ENCODE measurements at places on chromosomes 5 and 9.
A peak's percentile ranks its signal among the peaks of the same experiment; 100 is the strongest.

DNA sequence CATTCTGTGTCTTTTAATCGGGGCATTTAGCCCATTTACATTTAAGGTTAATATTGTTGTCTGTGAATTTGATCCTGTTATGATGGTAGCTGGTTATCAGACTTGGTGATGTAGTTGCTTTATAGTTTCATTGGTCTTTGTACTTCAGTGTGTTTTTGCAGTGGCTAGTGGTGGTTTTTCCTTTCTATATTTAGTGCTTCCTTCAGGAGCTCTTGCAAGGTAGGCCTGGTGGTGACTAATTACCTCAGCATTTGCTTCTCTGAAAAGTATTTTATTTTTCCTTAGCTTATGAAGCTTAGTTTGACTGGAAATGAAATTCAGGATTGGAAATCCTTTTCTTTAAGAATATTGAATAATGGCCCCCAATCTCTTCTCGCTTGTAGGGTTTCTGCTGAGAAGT, 156.9 kb downstream of the CNTLN start:
- no peak for DNase-seq

DNA sequence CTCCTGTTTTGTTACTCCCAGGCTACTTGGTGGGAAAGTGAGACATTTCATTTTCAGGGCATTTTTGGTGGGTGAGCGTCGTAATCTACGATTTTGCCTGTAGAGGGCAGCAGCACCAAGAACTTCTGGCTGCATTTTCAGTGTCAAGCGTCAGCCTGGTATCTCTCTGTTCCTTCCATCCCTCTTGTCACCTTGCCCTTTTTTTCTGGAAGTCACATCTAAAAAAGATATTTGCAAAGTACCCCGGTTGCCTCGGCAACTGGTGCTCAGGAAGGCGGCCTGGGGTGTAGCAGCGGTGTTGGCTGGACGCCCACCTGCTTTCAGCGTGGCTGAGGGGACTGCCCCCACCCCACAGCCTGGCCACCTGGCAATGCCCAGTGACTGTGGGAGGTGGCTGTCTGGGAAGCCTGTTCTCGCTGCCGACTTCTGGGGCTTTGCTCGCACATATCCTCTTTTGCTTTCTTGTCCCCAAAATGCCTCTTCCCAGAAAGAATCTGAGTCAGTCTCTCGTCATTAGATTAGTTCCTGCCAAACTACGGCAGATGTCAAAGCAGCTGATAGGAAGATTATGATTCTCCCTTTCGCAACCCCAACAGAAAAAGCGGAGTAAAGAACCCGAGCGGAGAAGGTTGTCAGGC, 84.5 kb downstream of the ACER2 start:
- peak; percentile 12 for DNase-seq

GRCh38 chr9:656926-657568, 184.4 kb upstream of the DMRT1 start:
- no peak for DNase-seq

DNA sequence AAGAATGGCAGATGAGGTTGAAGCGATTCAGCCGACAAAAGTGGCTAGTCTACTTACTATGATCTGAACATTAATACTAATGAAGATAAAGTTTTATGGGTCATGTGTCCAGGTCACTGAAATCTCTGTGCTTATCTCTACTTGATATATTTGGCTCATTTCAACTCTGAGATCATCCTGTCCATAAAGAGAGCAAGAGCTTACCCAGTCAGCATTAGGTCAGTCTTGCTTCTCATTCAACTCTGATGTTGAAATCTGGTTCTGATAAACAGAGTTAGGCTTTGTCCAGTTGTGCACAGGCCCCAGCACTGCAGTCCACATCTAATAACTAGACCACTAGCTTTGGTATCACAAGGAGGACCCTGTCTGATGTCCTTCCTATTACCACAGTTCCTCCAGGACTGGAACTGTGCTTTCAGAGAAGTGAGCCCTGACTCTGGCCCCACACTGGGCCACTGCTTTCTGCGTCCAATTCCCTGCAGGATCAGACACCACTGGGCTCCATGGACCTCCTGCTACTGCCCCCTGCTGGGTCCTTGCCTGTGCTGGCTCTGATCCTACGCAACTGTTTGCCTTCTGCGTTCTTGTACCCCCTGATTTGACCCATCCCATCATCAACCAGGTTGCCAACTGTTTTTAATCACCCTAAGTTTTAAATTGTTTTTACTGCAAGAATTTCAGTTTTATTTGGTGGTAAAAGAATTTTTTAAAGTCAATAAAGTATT, 23.7 kb upstream of the FAM120A start:
- no peak for DNase-seq

- DNase-seq, result no peak
Observed at GRCh38 chr5:173410459-173411233, 82.4 kb upstream of the STC2 start.

GRCh38 chr5:126044931-126045565, 378.2 kb upstream of the GRAMD2B start:
- DNase-seq, result no peak

DNA sequence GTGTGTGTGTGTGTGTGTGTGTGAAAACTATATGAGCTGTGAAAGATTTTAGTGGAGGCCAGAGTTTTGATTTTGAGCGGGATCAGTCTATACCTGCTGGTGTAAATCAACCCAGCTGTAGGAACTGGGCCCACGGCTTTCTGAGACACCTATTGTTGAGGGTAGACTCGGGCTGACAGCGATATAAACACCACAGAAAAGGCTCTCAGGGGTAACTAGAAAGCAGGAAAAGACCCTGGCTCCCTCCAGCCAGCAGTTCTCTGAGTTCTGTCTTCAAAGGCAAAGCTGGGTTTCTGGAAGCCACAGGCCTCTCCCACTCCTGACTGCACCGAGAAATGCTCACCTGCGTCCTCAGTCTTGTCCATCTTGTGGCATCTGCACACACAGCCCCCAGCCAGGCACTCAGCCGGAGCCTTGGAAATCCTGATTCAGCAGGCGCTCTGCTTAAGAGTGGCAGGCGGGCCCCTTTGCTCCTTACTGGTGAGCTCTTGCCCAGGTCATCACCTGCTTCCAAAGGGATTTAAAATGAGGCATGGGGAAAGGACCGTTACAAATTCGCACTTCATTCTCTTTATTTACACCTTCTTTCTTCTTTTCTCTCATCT, 223.3 kb downstream of the NDUFS4 start:
- no peak for DNase-seq

- DNase-seq, result no peak
Observed at GRCh38 chr5:7094626-7095025, 301.3 kb upstream of the ADCY2 start.

GRCh38 chr5:9624196-9624947, 5.8 kb downstream of the TAS2R1 start:
- DNase-seq, result no peak

- DNase-seq, result peak; percentile 19
Observed at GRCh38 chr9:79687131-79687447, 115.3 kb downstream of the TLE4 start.

GRCh38 chr9:21579247-21579671, 97.1 kb upstream of the IFNE start:
- DNase-seq, result peak; percentile 52

GRCh38 chr5:147507480-147508126, 2.3 kb downstream of the DPYSL3 start:
- DNase-seq, result no peak

GRCh38 chr9:132077881-132078698, 1.6 kb downstream of the MED27 start:
- DNase-seq, result peak; percentile 32

GRCh38 chr9:132849185-132849706, 28.8 kb downstream of the AK8 start:
- no peak for DNase-seq

DNA sequence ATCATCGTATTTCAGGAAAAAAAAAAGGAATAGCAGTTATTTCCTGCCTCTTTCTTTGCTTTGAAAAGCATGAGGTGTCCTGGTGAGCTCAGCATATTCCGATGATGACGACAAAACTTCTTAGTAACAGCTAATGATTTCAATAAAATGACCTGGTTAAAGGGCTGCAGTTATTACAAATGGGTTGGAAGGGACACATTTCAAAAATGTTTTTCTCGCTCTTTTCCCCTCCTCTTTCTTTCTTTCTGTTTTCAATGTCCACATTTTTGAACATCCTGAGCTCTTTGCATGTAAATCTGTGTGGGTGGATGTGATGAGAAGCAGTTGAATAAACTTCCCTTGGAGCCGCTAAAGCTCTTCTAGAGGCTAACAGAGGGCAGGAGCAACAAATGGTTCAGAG, 186.8 kb upstream of the SLC27A6 start:
- no peak for DNase-seq

- DNase-seq, result no peak
Observed at GRCh38 chr9:94937214-94937903, 210.9 kb downstream of the AOPEP start.

DNA sequence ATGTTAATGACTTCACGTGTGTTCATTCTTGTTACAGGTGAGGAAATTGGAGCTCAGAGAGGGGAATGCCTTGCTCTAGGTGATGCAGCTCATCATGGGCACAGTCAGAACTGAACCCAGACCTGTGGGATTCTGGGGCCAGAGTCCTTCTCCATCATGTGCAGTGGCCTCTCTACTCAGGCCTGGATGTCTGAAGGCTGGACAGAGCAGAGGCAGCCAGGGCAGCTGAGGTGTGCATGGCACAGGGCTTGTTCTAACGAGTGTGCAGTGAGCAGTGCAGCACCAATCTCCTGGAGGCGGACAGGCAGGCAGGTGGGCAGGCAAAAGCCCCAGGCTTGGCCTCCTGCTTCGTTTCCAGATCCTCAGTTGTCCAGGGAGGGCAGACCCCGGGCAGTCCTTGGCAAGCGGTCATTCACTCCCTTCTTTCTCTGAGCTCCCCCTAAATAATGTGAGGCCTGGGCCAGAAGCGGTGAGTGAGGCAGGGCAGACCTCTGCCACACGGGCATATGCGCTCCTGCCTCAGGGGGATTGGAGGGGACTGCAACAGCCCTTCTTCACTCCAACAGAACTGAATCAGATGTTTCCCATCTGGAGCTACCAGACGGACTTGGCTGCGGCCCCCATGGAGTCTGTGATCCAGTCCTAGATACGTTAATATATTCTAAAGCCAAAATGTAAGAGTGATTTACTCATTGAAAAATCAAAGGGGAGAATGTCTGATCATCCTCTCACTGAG, 68.7 kb upstream of the FSTL4 start:
- no peak for DNase-seq

GRCh38 chr5:167699432-167699831, 592.0 kb upstream of the WWC1 start:
- no peak for DNase-seq

- no peak for DNase-seq
Observed at GRCh38 chr5:79573983-79574890, 38.0 kb upstream of the TENT2 start.

DNA sequence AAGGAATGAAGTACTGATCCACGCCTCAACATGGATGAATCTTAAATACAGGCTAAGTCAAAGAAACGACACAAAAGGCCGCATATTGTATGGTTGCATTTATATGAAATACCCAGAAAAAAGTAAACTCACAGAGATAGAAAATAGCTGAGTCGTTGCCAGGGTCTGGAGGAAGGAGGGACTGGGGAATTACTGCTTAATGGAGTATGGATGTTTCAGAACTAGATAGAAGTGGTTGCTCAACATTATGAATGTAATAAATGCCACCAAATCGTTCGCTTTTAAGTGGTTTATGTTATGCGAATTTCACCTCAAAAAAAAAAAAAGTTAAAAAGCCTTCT, 784 bp upstream of the MSANTD3 start:
- DNase-seq, result no peak

DNA sequence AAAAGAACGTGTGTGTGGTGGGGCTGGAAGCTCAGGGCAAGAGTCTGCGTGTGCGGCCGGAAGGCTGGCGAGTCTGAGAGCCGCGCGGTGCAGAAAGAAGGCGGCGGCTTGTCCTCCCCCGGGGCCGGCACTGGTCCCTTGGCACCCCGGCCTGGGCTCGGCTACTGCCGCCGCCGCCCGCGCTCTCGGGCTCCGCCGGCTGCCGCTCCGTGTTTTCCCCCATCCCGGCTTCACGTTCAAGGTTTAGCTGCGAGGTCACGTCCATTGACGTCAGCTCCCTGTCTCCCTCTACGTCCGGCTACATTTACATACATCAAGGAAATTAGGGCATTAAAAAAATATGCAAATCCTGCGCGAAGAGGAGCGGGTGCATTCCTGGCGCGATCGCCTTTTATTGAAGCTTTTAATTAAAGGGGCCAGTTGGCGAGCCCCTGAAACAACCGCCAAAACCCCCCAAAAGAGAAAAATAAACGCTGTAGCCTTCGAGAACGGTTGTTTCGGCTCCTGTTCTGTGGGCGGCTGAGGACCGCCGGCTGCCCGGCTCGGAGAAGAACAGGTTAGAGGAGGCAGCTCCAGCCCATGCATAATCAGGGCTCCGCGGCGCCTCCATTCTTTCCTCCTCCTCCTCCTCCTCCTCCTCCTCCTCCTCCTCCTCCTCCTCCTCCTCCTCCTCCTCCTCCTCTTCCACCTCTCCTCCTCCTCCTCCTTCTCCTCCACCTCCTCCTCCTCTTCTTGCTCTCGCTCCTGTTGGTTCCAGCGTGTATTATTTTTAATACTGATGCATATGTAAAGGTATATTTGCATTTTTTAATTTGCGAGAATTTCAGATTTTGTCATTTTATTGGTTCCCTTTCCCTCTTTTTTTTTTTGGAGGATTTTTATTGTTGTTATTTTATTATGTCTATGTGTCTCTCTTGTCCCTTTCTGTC, 207.0 kb downstream of the MEF2C start:
- no peak for DNase-seq

DNA sequence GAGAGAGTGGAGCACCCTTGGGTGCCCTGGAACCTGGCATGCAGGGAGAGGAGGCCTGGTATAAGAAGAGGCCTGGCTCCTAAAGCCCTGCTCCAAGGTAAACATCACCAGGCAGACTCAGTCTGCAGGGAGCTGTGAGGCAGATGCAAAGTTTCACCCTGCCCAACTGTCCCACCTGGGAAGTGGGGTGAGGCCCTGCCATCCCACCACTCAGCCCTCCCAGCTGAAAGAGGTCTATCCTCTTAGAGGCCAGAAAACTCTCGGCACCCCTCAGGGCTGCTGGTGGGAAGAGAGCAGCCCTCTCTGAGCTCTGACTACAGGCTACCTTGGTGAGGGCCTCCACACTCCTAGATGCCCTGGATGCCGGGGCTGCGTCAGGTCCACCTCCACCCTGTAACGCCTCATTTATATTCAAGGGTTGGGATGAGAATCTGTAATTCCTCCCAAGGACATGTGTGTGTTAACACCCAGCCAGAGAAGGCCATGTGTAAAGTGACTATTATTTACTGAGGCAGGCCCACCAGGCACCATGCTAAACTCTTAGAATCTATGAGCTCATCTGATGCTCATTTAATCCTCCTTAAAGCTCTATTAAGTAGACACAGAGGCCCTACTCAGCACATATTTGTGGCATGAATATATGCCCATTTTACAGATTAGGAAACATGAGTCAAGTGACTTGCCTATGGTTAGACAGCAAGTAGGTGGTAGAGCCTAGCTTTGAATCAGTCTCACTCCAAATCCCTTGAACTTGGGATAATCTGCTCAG, 205.9 kb downstream of the FSTL4 start:
- no peak for DNase-seq

GRCh38 chr9:69658987-69659675, 13.0 kb downstream of the APBA1 start:
- DNase-seq, result no peak

GRCh38 chr5:105101577-105101976, 1539.0 kb upstream of the NUDT12 start:
- no peak for DNase-seq

GRCh38 chr5:149170299-149170698, 29.0 kb downstream of the ABLIM3 start:
- no peak for DNase-seq

Measured in effector memory CD8-positive, alpha-beta T cell (primary cell).